ENCODE measurements at places on chromosomes 1 and 21.

DNA sequence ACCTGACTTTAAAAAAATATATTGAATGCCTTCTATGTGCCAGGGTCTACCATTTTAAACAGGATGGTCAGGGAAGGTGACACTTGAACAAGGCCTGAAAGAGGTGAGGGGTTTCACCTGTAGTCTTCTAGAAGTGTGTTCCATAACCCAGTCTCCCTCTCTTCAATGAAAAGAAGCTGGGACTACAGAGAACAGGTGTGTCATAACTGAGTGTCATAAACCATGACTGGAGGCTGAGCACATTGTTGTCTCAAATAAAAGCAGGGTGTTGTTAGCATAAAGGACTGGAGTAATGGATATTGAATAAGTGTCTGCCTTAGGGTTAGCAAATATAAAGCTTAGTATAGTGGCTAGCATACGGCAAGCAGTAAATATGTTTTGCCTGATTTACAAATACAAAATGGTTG lies 65.4 kb downstream of the SYDE2 start:
- DNase-seq, result no peak

DNA sequence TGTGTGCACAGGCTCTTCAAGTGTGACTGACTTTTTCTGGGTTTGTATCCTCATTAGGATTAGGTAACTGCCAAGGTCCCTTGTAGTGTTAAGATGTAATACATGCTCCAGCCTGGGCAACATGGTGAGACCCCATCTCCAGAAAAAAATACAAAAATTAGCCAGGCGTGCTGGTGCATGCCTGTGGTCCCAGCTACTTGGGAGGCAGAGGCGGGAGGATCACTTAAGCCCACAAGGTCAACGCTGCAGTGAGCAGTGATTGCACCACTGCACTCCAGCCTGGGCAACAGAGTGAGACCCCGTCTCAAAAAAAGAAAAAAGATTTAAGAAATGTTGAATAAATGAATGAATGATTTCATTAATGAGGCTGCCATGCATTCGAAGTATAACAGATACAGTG lies 15.1 kb downstream of the ZBTB17 start:
- no peak for DNase-seq

DNA sequence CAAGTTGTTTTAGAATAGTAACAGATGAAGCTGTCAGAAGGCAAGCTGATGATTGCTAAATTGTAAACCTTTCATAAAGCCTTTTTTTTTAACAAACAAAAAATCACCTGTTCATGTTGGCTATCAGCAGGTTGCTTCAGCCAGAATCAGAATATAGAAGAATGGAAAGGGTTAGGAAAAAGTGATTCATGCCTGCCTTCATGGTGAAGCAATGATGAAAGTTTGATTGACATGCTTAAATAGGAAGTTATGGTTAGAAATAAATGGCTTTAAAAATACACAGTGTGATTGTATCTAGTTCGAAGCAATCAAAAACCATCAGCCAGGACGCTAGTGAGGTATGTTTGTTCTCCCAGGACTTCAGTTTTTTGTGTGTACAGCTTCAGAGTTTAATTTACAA lies 37.9 kb downstream of the GABPA start:
- no peak for DNase-seq

GRCh38 chr1:211822677-211823407 lies 7.7 kb downstream of the LPGAT1 start:
- no peak for DNase-seq

- no peak for DNase-seq
Observed at GRCh38 chr1:111690306-111690617, 48.9 kb downstream of the INKA2 start.

- no peak for DNase-seq
Observed at GRCh38 chr1:28718586-28719331, 18.0 kb upstream of the YTHDF2 start.
